ENCODE measurements at places on chromosomes 5 and 9.

DNA sequence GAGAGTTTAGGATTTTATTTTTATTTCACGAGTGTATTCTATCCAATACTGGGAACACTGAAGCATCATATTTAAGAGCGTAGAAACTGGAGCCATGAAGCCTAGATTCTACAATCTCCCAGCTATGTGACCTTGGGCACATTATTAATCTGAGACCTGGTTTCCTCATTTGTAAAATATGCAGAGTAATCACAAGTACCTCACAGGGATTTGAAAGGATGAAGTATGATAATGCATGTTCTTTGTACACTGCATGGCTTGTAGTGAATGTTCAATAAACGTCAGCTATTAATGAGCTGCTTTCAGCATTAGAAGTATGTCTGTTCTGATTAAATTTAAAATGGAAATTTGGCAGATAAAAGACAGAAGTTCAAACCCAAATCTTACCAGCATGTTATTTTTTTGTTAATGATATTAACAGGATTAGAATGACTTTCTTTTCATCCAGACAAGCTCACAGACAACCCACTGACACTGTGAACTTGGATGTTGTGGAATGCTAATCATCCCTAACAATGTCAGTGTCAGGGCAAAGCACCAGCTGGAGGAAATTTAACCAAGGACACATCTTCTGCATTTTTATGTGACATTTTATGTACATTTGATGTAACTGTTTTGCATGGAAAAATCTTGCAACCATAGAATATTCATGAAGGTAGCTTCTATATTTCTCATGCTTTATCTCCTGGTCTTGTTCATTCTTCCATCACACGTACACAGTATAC, 27.1 kb upstream of the CTXN3 start:
- DNase-seq, result no peak

DNA sequence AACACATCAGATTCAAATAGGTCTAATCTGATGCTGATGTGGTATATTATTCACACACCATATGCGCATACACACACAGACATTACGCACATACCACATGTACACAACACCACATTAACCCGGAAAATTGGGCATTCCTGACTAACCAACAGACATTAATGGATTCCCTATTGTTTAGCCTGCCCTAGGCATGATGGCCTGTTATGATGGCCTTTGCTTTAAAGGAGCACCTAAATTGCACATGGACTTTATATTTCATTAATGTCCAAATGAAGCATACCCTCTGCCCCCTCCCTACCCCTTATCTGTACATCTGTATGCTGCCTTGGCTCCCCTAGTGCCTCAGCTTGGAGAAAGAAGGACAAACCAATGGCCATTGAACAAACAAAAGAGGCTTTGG, 127.7 kb upstream of the PRLR start:
- DNase-seq, result no peak

GRCh38 chr9:3331801-3332200, 194.0 kb downstream of the RFX3 start:
- no peak for DNase-seq

DNA sequence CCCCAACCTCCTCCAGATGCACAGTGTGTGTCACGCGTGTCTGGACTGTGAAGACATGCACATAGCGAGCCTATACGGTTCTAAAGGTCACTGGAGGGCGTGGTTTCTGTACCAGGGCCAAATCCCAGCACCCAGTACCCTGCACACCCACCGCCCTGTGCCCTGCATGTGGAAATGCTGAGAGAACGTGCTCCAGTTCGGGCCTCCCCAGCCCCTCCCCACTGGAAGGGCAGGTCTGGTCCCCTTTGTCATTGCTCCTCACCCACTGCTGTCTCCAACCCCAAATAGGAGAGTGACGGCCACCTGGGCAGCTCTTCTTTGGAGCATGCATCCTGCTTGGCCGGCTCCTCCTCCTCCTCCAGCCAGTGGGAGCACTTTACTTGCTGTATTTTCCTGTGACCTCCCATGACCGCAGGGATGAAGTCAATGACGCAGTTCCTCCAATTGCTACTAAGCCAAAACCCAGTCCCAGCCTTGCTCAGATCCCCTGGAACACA, 116.7 kb downstream of the WNK2 start:
- DNase-seq, result no peak

GRCh38 chr5:113043491-113043931, 66.9 kb downstream of the DCP2 start:
- peak; percentile 18 for DNase-seq

DNA sequence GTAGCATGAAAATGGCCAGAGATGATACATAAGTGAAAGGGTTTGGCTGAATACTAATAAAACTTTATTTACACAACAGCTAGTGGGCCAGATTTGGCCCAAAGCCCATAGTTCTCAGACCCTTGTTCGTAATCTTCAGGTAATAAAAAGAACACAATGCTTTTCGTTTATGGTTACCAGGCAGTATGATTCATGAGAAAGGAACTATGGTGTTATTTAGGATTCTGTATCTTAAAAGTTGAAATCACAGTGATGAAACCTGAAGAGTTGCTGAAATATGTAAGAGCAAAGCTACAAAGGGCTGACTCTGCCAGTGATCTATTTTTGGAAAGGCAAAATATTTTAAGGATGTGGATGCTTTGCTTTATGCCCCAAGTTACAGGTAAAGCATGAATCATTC, 192.7 kb downstream of the SMC2 start:
- DNase-seq, result no peak

DNA sequence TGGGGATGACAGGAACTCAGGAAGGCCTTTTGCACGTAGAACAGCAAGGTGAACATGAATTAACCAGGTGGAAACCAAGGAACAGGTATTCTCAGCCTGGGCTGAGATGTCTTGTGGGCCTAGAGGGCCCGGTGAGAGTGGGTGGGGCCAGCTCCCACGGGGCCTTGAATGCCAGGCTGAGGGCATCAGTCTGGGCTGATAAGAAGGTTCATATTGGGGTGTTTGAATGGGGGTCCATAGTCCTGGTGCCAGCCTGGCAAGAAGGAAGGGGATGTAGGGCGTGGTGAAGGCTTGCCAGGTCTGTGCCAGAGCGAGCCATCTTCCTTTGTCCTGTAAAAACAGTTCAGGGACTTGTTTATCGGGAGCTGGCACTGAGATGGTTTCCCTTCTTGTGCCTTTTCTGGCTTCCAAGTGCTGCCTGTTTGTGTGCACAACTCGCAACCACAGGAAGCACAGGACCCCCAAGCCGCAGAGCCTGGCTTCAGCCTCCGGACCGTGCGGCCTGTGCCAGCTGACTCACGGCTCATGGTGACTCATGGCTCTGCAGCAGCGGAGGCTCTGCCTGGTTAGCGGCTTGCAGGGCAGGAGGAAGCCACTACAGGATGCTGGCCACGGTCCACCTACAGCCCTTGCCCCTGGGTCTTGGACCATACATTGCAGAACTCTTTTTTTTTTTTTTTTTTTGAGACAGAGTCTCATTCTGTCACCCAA, 2.4 kb downstream of the CARD19 start:
- DNase-seq, result peak; percentile 20

DNA sequence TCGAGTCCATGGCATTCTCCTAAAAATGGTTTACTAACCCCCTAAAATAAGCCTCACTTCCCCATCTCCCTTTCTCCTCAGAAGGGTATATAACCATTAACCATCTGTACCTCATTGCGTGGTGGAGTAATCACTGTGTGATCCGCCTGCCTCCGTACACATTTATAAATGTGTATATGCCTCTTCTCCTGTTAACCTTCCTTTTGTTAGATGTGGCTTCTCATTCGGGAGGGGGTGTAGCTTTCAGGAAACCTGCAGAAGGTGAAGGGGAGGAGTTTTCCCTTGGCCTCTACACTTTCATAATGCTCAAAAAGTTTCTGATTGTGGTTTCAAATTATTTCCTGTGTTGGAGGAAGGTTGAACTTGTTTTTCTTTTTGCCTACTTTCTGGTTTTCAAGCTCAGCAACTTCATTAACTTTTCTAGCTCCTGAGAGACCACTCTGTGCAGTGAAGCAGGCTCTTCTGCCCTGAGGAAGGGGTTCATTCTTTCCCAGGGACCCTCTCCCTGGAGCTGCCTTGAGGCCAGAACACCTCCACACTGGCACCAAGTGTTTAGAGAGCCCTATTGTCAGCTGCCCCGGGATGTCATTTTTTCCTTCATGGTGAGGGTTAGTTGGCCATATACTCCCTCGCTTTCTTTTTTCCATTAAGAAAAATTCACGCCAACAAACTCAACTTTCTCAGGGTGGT, 46.9 kb downstream of the RASGRF2 start:
- no peak for DNase-seq
